ENCODE measurements at places on chromosomes 11 and 22. TPM values are rescaled to one million over a fixed set of nuclear protein-coding genes. Genes with fewer than 3 reads are reported as not detected.

Gene IL10RA
- total RNA-seq, result 205 TPM

Gene POU2AF1
- 4.4 TPM for total RNA-seq

GRCh38 chr11:126978165-126978564 is 22.4 kb downstream of the KIRREL3 start:
- H3K4me3 ChIP-seq, result no peak overlapping the region
- H3K27ac ChIP-seq, result no peak overlapping the region
- peaks cover 51% of the 10 kb centered on the region for H3K27me3 ChIP-seq
- no peaks in the 10 kb centered on the region for H3K4me1 ChIP-seq
- no peak for DNase-seq
- no peaks in the 10 kb centered on the region for H3K36me3 ChIP-seq

GRCh38 chr11:15920856-15921629 is 435.3 kb downstream of the SOX6 start:
- no peaks in the 10 kb centered on the region for H3K4me1 ChIP-seq
- H3K27me3 ChIP-seq, result no peaks in the 10 kb centered on the region
- no peaks in the 10 kb centered on the region for H3K36me3 ChIP-seq
- peak overlapping the region; percentile 14 for H3K27ac ChIP-seq
- H3K4me3 ChIP-seq, result no peak overlapping the region
- no peak for DNase-seq

DNA sequence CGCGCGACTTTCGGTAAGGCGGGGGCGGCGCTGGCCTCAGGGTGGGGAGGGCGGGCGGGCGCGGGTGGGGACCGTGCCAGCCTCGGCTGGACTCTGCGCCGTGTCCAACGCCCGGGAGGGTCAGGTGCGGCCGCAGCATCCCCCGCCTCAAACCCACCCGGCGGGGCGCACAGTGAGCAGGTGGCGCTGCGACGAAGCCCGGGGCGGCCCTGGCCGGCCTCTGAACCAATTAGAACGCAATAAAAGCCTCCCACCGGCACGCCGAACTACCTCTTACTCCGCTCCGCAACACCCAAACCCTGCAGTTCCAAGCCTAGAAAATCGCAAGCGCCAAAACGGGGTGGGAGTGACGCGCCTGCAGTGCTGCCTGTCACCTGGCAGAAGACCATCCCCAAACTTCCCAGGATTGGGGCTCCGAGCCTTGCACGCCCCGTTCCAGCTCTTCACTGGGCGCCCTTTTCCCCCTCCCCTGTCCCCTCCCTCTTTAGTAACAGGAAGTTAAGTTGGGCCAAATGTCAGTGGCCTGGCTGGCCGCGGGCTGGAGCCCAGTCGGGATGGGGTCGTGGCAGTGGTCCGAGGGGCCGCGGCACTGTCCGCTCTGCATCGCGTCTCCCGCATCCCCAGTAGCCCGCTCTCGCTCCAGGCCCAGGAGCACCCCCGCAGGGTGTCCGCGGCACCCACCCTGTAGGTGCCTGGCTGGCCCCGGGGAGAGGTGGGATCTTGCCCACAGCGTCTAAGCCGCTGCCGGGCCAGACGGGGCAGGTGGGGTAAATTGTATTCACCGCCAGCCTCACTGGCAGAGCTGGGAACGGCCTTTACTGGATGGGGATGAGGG is 541 bp downstream of the MICAL2 start:
- DNase-seq, result peak; percentile 30
- no peaks in the 10 kb centered on the region for H3K36me3 ChIP-seq
- H3K4me1 ChIP-seq, result peaks cover 17% of the 10 kb centered on the region
- H3K4me3 ChIP-seq, result peak overlapping the region; percentile 73

DNA sequence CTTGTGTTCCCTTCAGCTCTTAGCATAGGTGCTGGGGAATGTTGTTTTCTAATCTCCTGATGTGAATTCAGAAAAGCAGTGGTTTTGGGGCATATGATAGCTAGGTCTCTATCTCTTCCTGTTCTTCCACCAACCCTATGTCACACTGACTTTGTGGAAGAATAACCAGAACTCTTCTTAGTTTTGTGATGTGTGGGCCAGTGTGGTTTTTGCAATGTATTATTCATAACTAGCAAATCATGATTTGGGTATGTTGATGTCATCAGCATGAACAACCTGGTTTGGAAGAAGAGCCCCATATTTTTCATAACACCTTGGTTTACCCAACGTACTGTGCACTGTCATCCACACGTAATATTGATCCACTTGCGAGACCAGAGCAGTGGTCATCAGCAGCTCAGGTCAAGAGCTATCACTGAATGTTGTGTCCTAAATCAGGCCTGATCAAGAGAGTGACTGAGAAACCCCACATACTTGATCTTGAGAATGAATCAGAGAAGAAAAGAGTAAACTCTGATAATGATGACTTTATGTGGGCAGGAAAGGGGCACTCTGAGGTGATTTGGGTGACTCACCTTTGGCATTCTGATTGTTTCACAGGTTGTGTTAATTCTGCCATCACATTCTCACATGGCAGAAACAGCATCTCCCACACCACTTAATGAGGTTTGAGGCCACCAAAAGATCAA is 19.4 kb upstream of the MS4A6E start:
- peaks cover 3% of the 10 kb centered on the region for H3K27me3 ChIP-seq
- no peaks in the 10 kb centered on the region for H3K36me3 ChIP-seq
- H3K27ac ChIP-seq, result no peak overlapping the region
- no peak for DNase-seq

DNA sequence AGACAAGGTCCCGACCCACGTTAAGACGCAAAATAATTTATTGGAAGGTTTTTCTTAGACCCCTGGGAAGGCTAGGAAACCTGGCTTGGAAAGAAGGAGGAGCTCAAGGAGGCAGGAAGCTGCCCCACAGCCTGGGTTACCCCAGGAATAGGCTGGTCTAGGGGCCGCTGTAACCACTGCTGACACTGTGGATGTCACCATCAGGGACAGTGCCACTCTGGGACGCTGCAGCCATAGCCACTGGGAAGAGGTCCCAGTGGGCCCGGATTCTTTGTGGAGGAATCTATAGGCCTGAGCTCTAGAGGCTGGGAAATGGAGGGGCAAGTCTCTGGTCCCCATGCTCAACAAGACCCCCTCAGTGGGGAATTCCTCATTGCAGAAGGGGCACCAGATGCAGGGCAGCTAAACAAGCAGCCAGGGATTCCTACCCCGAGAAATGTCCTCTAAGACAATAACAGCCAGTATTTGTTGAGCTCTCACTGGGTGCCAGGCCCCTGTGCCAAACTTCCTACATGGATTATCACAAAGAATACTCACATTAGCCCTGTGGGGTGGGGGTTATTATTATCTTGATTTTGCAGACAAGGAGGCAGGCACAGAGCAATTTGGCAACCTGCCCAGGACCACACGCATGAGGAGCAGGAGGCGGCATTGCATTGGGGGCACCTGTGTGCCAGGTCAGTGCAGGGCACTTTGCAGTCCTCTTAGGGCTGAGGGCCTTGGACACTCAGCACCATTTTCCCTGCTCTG is 19.5 kb upstream of the CHKA start:
- no peak overlapping the region for H3K27ac ChIP-seq
- DNase-seq, result no peak
- peaks cover 12% of the 10 kb centered on the region for H3K4me1 ChIP-seq
